ENCODE measurements at places on chromosomes 2 and 18.

GRCh38 chr2:109380502-109381326, 233.1 kb downstream of the SEPTIN10 start:
- DNase-seq = no peak

GRCh38 chr18:21763846-21764646, 23.5 kb downstream of the MIB1 start:
- no peak for DNase-seq

- DNase-seq = no peak
Measured at GRCh38 chr2:200025717-200026116, 70.3 kb downstream of the MAIP1 start.

DNA sequence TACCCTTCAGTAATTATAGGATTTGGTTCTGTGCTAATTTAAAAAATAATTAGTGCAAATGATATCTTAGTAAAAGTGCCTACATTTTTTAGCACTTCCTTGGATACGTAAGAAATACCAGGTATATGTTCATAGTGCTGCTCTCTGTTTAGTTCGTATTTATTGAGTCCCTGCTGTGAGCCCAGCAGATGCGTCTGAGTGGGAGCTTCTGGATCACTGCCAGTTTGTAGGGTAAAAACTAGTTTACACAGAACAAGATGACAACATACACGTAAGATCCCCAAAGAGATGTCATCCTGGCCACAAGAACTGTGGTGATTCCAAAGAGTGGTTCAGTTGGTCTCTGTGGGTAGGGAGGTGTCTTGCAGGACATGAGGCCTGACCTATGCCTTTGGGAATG, 103.2 kb downstream of the CTIF start:
- DNase-seq = no peak

GRCh38 chr2:196291873-196292800, 120.8 kb upstream of the STK17B start:
- DNase-seq = peak; percentile 52

GRCh38 chr2:77017355-77017745, 504.8 kb downstream of the LRRTM4 start:
- DNase-seq = no peak

GRCh38 chr2:240435948-240436682, 652 bp downstream of the GPC1 start:
- DNase-seq = no peak

- no peak for DNase-seq
Measured at GRCh38 chr2:158443606-158444005, 12.9 kb downstream of the CCDC148 start.

DNA sequence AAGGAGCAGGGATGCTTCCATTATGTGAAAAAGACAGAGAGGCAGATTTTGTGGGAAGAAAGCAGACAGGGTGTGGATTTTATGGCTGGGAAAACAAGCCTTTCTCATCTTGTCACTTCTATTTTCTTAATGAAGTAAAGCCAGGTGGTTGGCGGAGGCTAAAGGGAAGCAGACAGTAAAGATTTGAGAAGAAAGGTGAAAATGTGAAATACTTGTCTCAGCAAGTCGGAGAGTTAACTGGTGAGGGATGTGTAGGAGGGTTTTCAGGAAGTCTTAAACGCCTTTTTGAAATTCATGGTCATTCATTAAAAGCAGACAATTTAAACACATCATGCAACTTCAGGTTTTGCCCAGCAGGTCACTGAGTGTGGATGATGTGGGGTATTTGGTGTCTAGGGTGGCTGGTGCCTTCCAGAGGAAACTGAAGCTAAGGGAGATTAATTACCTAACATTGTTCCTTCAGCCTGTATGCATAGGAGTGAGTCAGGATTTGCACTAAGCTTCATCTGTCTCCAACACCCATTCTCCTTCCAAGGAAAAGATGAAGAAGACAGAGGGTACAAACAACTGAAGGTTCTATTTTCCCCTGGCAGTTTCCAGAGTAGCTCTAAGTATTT, 20.7 kb downstream of the SLC14A2 start:
- DNase-seq = no peak

- DNase-seq = no peak
Measured at GRCh38 chr18:10085416-10085815, 171.6 kb downstream of the VAPA start.

DNA sequence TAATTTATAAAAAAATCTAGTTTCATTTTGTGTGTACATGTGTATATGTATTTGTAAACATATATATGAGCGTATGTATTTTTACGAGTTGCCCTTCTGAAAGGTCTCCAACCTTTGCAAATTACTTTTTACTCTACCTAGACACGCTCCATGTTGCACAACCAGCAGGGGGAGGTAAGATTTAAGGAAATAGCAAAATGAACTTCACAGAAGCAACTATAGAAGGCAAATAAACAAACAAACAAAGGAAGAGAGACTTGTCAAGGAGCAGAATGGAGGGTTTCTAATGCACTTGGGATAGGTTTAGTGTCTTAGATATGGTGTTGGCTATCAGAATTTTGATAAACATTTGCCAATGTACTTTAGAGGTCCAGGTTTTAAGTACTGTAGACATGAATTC, 820.5 kb upstream of the POU3F3 start:
- no peak for DNase-seq
